ENCODE measurements at places on chromosomes 3 and 15. TPM values are rescaled to one million over a fixed set of nuclear protein-coding genes. Genes with fewer than 3 reads are reported as not detected.
A peak's percentile ranks its signal among the peaks of the same experiment; 100 is the strongest.

The KBTBD8 gene
- total RNA-seq, result 3.7 TPM

The GASK1A gene
- 19.2 TPM for total RNA-seq

The CACNA2D3 gene
- total RNA-seq, result 4.7 TPM

The ZNF662 gene
- 8.6 TPM for total RNA-seq

The ZPLD1 gene
- total RNA-seq, result 14.2 TPM

The CLDN16 gene
- 3.2 TPM for total RNA-seq

The TRAK1 gene
- total RNA-seq, result 101 TPM

GRCh38 chr15:93274257-93274656 lies 185.2 kb upstream of the RGMA start:
- DNase-seq, result no peak

DNA sequence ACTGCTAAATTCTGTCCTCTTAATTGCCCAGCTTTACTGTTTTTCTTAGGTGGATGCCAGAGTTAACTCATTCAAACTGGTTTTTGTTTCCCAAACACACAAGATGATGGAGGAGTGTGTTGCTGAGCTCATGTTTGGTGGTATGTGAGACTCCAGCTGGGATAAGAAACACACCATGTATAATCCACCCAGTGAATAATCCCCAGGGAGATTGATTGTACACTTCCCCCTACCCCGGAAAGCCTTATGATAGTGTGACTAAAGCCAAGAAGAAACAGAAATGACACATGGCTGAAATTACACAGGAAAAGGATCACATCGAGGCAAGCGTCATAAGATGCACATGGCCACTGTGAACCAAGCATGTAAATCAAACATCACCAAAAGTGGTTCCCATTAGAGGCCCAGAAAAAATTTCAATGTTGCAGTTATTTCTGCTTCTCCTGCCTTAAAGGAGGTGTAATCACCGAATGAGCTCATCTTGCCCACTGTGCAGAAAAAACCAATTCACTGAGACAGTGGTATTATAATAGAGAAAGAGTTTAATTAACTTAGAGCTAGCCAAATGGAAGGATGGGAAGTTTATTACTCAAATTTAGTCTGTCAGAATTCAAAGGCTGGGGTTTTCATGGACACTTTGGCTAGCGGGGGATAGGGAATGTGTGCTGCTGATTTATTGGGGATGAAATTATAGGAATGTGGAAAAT lies 56.7 kb upstream of the MAGI1 start:
- no peak for DNase-seq

GRCh38 chr15:98805434-98806274 lies 157.3 kb downstream of the IGF1R start:
- no peak for DNase-seq

DNA sequence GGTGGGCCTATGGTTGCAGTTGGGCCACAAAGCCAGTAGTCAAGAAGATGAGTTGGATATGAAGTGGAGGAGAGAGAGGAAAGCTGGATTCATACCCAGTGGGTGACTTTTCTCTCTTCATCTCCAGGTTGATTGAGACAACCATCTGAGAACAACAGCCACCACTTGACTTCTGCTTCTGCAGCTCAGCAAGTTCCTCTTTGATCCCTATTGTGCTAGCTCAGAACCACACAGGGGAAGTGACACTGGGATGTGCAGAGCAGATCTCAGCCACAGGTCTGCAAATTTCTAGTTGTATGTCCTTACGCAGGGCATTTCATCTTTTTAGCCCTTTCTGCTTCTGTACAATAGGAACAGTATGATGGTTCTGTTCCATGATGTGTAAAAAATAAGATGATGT lies 459.2 kb upstream of the ARRDC4 start:
- DNase-seq, result no peak

- no peak for DNase-seq
These were observed 689.6 kb upstream of the NECTIN3 start for GRCh38 chr3:110381992-110382391.

DNA sequence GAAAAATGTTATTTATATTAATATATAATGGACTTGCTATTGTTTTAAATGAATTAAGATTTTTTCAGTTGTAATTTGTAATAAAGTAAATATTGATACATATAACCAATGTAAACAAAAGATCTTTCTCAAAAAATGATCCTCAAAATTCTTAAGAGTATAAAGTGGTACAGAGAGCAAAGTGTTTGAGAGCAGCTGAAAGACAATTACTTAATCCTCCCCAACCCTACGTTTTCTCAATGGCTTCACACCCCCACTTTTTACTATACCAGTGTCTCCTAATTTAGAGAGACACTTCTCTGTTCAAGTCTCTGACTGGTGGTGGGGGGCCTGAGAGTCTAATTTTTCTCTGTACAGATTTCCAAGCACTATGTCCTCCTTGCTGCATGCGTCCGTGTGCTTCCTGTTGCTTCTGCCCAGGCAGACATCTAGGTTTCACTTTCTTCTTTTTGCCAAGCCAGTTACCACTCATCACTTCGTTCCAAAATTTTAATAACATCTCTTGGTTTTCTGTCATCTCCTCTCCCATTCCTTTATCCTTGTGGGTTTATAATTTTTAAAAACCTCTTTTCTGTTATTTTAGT lies 276.3 kb upstream of the DNAJC19 start:
- no peak for DNase-seq

- peak; percentile 79 for DNase-seq
These were observed 25.2 kb downstream of the CCNL1 start for GRCh38 chr3:157134620-157135191.

GRCh38 chr3:113531826-113532697 lies at the start of gene SIDT1:
Gene SIDT1 (plus strand): TSS chr3:113532555. CDS start chr3:113533022, 467 bp downstream.
- DNase-seq, result peak; percentile 55

- DNase-seq, result peak; percentile 27
These were observed 22.2 kb downstream of the ALDH1A2 start for GRCh38 chr15:58043192-58043903.

DNA sequence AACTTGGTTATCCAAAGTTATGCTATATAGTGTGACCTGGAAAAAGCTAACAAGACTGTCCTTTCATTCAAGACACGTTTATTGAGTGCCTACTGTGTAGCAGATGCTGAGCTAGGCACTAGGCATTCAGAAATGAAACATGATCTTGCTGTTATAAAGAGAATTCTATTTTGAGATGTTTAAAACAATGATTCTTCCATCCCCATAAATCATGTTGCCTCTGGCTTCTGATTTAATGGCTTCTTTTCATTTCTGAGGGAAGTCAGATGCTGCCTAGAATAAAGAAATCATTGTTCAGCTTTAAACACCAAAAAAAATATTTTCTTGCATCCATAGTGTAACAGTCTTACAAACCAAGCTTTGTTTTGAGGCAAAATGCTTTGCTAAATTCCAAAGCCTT lies 620.9 kb upstream of the UBE2E2 start:
- DNase-seq, result no peak

DNA sequence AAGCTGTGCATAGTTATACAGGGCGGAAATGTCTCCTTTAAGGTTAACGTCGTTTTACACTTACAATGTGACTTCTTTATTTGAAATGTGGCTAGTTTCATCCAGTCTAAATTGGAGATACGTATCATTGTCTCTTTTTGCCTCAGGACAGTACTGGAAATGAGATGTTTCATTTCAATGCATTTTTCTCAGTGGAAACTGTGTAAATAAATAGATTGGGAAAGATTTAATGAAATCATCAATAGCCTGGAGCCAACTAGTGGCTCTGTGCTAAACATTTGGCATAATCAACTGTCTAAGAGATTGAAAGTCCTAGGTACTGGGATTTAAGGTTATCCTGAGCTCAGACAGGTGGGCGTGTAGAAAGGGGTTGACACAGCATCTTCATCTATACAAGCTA lies 691.5 kb upstream of the CCDC54 start:
- DNase-seq, result no peak

- DNase-seq, result peak; percentile 57
These were observed 125.7 kb downstream of the EEFSEC start for GRCh38 chr3:128278761-128279600.

DNA sequence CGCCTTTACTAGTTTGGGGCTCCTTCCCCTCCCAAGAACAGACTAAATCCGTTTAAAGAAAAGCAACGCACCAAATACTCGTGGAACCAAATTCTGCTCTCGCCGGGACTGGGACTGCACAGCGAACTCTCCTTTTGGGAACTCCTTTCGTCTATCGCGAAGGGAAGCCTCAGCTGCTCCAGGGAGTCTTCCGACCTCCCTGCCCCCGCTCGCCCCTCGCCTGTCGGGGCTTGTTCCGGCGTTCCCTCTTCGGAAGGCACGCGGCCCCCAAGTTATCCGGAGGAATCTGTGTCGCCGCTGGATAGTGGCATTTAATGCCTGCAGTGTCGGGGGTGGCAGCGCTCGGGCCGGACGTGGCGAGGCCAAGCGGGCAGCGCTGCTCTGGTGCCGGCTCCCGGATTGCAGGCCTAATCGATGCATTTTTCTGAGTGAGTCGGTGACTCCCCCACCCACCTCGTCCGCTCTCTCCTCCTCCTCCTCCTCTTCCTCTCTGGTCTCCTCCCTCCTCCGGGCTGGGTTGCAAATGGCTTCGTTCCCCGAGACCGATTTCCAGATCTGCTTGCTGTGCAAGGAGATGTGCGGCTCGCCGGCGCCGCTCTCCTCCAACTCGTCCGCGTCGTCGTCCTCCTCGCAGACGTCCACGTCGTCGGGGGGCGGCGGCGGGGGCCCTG lies at the start of gene TRIM71:
Gene TRIM71 (plus strand): TSS at position 440 of the 671 bp plus-strand sequence. CDS start 84 bp downstream, at position 524.
- no peak for DNase-seq

DNA sequence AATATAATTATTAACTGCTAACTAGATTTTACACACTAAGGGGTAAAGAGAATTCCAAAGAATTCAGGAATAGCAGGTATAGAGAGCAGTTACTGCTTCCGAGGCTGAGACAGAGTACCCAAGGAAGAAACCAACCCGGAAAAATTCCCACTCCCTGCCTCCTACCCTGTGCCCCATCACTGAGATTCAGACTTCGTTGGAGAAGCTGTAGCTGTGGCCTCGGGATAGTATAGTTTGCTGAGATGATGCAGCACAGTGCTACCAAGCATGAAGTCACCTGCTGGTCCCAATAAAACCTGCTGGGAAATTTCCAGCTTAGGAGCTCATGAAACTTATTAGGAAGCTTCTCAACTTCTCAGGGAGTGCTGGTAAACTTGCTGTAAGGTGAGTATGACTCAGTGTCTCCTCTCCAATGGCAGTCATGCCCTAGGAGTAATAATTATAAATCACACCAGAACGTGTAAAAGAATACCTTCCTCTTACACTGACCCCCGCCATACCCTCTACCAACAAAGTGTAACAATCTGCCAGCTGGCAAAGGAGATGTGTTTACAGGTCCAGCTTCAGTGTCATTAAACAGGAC lies 215.2 kb upstream of the ROBO2 start:
- DNase-seq, result no peak

GRCh38 chr3:161796312-161796711 lies 299.7 kb downstream of the OTOL1 start:
- no peak for DNase-seq

DNA sequence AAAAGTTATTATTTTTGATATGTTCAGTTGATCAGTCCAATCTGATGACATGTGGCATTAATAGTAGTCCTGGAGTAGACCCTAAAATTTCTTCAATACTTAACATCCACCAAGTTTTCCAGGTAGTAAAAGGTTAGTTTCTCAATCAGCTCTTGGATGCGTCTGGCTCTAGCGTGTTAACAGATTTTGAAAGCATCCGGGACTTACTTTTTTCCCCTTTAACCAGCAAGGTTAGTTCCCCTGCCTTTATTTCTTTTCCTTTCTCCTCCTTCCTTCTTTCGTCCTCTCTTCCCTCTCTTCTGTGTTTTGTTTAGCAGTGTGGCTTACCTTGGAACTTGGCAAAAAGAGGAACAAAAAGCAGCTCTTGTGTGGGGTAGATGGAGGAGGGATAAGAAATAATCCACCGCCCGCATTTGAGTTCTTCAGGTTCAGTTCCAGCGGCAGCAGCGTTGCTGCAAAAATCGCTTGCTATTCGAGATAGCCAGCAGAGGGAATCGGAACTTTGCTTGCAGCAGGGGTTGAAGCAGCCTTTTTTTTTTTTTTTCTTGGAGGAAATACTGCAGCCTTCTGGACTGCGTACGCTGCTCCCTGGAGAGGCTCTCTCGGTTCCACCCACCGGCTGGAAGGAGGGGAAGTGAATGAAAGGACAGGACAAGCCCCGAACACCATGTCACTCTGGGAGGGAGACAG lies at the start of gene RBMS3:
Gene RBMS3 (plus strand): TSS at position 668 of the 690 bp plus-strand sequence.
- DNase-seq, result peak; percentile 88

GRCh38 chr15:51265037-51265555 lies 73.3 kb downstream of the CYP19A1 start:
- no peak for DNase-seq

DNA sequence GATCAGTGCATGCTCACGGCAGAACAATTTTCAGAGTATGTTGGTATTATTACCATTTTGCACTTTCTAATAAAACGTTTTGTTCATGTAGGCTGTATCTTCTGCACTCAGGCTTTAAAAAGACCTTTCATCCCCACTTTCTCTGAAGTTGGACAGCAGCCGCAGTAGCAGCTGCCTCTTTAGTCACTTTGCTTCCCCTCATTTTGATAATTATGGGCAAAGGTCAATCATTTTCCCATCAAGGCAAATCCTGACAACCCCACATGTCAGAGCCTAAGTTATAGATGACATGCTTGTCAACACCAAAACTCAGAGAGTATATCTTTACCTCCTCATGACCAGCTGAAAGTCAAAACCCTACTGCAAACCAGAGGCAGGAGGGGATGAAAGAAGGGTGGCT lies 99.7 kb downstream of the ROBO2 start:
- DNase-seq, result no peak

GRCh38 chr15:46861796-46862195 lies 855.5 kb upstream of the SEMA6D start:
- DNase-seq, result no peak

DNA sequence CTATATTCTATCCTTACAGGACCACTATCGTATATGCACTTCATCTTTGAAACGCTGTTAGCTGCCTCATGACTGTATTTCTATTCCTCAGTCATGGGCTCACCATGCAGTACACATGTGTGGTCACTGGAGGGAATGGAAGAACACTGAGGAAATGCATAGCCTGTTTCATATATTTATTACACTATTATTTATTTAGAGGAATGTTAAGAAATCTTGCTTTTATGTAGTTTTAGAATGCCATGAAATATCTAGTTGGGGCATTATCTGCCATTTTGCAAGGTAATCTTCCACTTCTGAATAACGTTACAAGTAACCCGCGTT lies 155.7 kb downstream of the IGF1R start:
- DNase-seq, result no peak

GRCh38 chr3:64741341-64741740 lies 53.5 kb upstream of the ADAMTS9 start:
- no peak for DNase-seq

DNA sequence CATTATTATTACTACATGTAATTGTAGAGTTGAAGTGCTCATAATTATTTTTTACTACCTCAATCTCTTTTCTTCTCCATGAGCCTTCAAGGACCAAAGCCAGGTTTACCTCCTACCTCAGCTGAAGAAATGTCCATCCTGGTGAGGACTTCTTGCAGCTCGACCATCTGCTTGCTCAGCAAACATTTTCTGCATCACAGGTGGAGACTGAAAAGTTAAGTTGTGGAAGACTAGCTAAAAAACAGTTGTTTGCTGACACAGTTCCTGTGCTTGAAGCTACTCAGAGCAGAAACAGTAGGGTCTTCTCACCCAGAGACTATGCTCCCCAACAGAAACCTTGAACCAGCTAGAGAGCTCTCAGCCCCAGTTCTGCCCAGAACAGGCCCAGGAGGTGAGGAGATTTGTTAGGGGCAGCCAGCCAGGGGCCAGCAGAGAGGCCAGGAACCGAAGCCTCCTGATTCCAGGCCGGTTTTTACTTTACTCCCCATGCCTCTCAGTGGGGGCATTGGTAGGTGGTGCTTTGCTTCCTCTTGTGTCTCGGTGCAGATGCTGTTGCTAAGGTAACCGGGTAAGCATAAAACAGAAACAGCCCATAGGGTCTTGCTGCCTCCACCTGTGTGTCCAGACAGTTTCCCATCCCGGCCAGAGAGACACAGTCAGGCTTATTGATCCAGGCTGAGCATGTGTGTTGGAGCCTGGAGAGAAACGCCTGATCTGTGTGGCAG lies 54.9 kb downstream of the CCNL1 start:
- DNase-seq, result no peak
